Activated naive CD8-positive, alpha-beta T cell treated with anti-CD3 and anti-CD28 coated beads, Interleukin-2, amount 10 ng/mL, durations not matched to agents 7 days and 5 days (primary cell): ENCODE measurements at places on chromosomes 16 and 17. TPM values are rescaled to one million over a fixed set of nuclear protein-coding genes. Genes with fewer than 3 reads are reported as not detected.

DNA sequence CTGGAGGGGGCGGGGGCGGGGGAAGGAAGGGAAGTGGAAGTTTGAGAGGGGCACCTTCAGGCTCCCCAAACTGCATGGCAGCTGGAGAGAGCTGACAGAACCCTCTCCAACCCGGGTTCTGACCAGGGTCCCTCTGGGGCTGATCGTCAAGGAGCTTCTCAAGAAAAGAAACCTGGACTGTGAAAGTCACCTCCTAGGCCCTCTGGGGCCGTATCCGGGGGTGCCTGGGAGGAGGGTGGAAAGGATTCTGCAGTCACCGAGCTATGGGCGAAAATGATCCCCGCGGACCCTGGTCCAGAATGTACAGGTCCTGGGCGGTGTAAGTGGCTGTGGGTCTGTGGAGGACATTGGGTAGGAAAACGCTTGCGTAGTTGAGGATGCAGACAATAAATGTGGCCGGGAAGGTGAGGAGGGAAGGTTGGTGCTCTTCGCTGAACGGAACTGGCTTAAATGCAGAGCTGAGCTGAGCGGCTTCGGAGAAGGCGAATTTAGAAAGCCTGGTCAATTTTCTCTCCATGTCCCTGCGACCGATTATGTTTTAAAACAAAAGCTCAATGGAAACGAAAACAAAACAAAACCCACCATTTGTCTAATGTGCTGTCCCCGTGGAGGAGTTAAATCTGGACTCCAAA lies 3.6 kb upstream of the LHX1 start:
- peak overlapping the region; percentile 34 for H3K27ac ChIP-seq
- H3K4me3 ChIP-seq, result peak overlapping the region; percentile 79
- DNase-seq, result no peak

DNA sequence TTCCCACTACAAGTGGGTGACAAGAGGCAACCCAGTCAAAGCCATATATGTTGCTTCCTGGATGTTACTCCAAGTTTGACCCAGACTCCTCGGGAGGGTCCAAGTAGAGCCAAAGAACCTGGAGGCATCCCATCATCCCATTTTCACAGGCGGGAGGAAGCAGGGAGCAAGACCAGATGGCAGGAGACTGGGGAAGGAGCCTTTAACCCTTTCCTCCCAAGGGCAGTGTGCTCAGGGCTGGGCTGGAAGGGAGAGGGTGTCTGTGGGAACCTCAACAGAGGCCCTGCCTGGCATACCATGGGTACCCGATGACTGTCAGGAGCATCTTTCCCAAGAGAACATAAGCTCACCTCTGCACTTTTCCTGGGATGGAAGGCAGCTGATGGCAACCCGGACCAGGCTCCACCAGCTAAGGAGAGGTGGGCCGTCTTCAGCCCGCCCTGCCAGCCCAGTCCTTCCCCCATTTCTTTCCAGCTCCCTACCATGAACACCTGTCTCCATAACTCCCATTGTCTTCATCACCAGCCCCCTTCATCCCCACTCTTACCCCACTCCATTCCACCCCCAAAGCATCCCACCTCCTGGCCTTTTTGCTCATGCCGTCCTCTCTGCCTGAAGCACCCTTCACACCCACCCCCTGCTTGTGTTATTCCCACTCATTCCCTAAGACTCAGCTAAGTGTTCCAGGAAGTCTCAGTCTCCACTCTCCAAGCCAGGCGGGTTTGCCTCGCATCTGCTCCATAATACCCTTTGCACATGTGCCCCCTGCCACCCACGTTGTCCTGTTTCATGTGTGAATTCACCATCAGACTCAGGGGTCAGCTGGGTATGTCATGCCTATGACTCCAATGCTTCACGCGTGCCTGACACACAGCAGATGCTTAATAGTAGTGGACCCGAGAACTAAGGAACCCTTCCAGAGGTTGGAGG lies 5.9 kb upstream of the SLC16A5 start:
- H3K4me3 ChIP-seq, result no peak overlapping the region
- no peak for DNase-seq
- peaks cover 9% of the 10 kb centered on the region for H3K4me1 ChIP-seq
- no peak overlapping the region for H3K27ac ChIP-seq
- no peaks in the 10 kb centered on the region for H3K27me3 ChIP-seq

GRCh38 chr17:79800325-79801155 lies 3.7 kb upstream of the CBX8 start:
- no peaks in the 10 kb centered on the region for H3K36me3 ChIP-seq
- peak overlapping the region; percentile 62 for H3K4me3 ChIP-seq
- peak overlapping the region; percentile 2 for H3K27ac ChIP-seq
- H3K27me3 ChIP-seq, result peaks cover 51% of the 10 kb centered on the region

DNA sequence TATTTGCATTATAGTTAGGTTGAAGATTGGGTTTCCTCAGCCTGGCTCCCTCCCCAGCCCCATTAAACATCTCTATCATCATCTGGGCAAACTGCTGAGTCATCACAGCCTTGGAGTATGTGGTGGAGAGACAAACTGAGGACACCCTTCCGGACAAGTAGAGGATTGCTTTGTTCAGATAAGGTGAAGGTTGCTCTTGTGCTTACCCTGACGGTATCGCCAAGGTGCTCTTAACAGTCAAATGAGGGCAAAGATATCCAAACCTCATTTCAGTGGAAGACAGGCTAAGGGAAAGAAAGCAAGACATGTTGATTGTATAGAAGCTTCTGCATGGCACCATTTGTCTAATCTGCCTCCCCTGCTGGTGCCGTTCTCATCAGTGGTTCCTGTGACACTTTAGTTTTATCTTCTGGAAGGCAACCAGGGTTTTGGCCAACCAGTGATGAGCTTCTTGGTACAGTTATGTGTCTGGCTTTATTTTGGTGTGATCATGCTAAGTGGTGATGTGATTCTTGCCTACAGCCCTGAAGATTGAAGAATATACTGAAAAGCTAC lies 56.9 kb upstream of the LGALS9 start:
- H3K4me1 ChIP-seq, result peaks cover 65% of the 10 kb centered on the region
- DNase-seq, result no peak
- peaks cover 9% of the 10 kb centered on the region for H3K36me3 ChIP-seq
- peak overlapping the region; percentile 48 for H3K27ac ChIP-seq
- H3K4me3 ChIP-seq, result no peak overlapping the region

DNA sequence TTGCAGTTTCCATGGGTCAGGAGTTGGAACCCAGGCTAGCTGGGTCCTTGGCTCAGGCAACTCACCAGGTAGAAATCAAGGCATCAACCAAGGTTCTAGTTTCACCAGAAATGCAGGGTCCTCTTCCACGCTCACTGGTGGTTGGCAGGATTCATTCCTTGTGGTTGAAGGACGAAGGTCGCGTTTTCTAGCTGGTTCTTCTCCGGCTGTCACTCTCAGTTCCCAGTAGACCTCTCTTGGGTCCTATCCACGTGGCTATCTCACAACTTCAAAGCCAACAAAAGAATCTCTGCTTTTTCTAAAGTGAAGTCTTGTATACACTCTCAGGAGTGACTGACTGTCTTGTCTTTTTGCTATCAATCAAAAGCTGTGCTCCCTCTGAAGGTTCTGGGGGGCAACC lies 146.3 kb upstream of the NOL11 start:
- no peaks in the 10 kb centered on the region for H3K27me3 ChIP-seq
- peaks cover 6% of the 10 kb centered on the region for H3K4me1 ChIP-seq
- H3K4me3 ChIP-seq, result no peak overlapping the region
- peaks cover 6% of the 10 kb centered on the region for H3K36me3 ChIP-seq
- DNase-seq, result no peak

DNA sequence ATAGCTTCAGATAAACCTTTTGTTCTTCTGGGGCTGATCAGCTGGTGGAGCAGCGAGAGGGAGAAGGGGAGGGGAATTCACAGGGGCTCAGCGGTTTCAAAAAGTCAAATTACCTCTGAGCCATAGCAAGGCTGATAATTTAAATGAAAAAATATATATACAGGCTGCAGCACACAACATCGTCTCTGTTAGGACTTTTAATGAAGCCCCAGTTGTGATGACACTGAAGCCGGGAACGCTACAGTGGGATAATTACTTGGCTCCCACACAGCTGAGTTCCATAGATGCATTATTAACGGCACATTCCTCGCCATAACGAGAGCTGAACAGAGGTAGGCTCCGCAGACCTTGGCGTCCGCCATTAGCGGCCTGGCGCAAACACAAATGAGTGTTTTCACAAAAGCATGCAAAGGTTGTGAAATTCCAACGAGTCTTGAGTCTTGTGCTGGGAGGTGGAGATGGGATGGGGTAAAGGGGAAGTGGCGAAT lies 216.0 kb downstream of the C16orf78 start:
- DNase-seq, result no peak
- peaks cover 10% of the 10 kb centered on the region for H3K27me3 ChIP-seq
- no peaks in the 10 kb centered on the region for H3K4me1 ChIP-seq
- no peak overlapping the region for H3K4me3 ChIP-seq
- no peak overlapping the region for H3K27ac ChIP-seq
- H3K36me3 ChIP-seq, result no peaks in the 10 kb centered on the region

- peaks cover 45% of the 10 kb centered on the region for H3K4me1 ChIP-seq
- peak overlapping the region; percentile 49 for H3K4me3 ChIP-seq
- DNase-seq, result no peak
- H3K27ac ChIP-seq, result peak overlapping the region; percentile 87
These were observed 3.1 kb downstream of the SPNS3 start for GRCh38 chr17:4436846-4437245.

GRCh38 chr17:30093463-30094147 lies 23.0 kb upstream of the NSRP1 start:
- H3K4me3 ChIP-seq, result no peak overlapping the region
- no peak overlapping the region for H3K27ac ChIP-seq
- peaks cover 30% of the 10 kb centered on the region for H3K27me3 ChIP-seq
- no peaks in the 10 kb centered on the region for H3K36me3 ChIP-seq

DNA sequence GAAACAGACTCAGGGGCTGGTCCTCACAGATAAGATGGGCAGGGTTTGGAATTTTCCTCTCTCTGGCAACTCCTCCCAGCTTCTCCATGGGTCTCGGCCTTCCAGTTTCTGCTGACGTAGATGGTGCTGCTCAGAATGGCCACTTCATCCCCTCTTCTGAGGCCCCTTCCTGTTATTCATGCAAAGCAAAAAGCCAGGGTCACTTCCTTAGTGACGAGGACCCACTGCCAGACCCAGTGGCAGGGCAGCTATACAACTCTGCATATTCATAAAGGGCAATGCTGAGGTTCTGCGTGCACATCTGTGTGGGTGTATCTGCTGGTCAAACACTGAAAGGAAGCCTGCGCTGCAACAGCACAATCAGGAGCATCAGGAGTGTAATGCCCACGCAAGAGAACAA lies 108.8 kb downstream of the WSCD1 start:
- DNase-seq, result no peak
- no peaks in the 10 kb centered on the region for H3K4me1 ChIP-seq
- H3K4me3 ChIP-seq, result no peak overlapping the region
- no peak overlapping the region for H3K27ac ChIP-seq

- H3K4me3 ChIP-seq, result no peak overlapping the region
- H3K36me3 ChIP-seq, result peaks cover 16% of the 10 kb centered on the region
- no peak overlapping the region for H3K27ac ChIP-seq
- peaks cover 2% of the 10 kb centered on the region for H3K27me3 ChIP-seq
These were observed 387.3 kb downstream of the MAF start for GRCh38 chr16:79213214-79213613.

- no peaks in the 10 kb centered on the region for H3K36me3 ChIP-seq
- no peaks in the 10 kb centered on the region for H3K27me3 ChIP-seq
- no peak for DNase-seq
- H3K27ac ChIP-seq, result no peak overlapping the region
- no peaks in the 10 kb centered on the region for H3K4me1 ChIP-seq
These were observed 60.2 kb downstream of the EMP2 start for GRCh38 chr16:10519929-10520868.

DNA sequence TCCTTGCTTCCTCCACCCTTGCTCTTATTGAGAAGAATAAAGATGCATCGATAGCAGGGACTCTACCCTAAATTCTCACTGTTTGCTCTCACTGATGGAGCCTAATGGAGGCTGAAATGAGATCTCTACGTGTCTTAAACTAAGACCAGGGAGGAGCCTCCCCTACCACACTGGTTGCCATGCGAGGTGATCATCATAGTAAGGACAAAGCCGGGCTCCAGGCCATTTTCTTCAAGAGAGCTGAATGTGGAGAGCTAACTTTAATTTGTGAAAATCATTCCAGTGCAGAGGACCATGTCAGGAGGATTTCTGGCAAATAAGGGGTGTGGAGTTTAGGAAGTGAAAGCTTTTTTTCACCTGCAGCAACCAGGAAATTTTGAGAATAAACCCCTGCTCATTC lies 5.6 kb downstream of the CDH11 start:
- no peak for DNase-seq
- H3K4me3 ChIP-seq, result no peak overlapping the region
- no peaks in the 10 kb centered on the region for H3K4me1 ChIP-seq
- H3K27ac ChIP-seq, result no peak overlapping the region
- H3K27me3 ChIP-seq, result peaks cover 18% of the 10 kb centered on the region

Gene CCDC154
- total RNA-seq, result 6.5 TPM

Gene SLC5A10
- not detected for total RNA-seq

Gene GGA3
- 92.9 TPM for total RNA-seq

Gene ZNF688
- total RNA-seq, result 18.3 TPM

Gene MYOCD
- not detected for total RNA-seq

Gene CCT6B
- total RNA-seq, result 1.5 TPM
